ENCODE measurements at places on chromosomes 5 and 9.

DNA sequence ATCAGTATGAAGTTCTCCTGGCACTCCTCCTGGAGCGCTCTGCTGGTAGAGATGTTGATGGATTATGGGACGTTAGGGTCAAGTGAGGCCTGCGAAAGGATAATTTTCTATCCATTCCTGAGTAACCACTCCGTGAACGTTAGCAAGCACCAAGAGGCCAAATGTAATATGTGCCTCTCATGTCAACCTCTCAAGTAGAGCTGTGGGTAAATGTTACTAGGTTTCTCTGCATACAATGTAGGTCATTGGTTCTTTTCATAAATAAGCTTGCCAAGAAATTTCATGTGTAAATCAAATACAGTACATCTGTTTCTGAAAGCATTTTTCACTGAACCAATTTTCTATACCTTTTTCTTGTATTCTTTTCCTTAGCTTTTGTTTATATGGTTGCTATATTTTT lies 126.3 kb downstream of the KDM4C start:
- no peak for DNase-seq

DNA sequence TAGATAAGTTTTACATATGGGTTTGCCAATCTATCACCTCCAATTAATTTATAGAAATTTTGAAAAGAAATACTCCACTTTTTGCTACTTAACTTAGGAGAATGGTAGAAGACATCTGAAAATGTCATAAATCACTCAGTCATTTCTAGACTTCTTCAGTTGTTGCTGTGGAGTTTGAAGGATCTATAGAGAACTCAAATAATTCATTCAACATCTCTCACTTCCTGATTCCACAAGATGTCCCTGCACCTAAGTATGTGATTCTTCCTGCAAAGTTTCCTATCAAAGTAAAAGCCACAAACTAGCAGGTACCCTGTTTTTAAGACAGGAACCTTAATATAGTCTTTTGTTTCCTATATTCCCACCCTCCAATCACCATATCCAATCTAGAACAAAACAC lies 297.1 kb upstream of the ATP10B start:
- no peak for DNase-seq

GRCh38 chr9:14883310-14883944 lies 26.8 kb downstream of the FREM1 start:
- no peak for DNase-seq

- no peak for DNase-seq
Observed at GRCh38 chr5:16663840-16664239, 47.0 kb upstream of the RETREG1 start.

DNA sequence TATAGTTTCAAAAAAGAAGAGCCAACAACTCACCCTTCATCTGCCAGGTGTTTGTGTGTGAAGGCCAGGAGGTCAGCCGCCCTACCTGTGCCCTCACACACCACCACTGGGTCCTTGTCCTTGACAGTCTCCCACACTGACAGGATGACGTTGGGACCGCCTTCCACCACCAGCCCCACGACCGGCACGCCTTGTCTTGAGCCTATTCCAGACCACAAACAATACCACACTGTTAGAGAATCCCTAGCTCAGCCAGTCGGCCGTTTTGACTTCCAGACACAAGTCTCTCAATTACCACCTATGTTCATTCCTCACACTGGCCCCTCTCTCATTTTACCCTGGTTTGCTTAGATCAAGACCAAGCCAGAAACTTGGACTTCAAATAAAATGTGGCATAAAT lies 66.1 kb downstream of the TRPM6 start:
- DNase-seq, result no peak

GRCh38 chr9:93304574-93305496 lies 120.9 kb downstream of the WNK2 start:
- no peak for DNase-seq

- DNase-seq, result no peak
Observed at GRCh38 chr5:72474046-72474500, 33.1 kb downstream of the ZNF366 start.

DNA sequence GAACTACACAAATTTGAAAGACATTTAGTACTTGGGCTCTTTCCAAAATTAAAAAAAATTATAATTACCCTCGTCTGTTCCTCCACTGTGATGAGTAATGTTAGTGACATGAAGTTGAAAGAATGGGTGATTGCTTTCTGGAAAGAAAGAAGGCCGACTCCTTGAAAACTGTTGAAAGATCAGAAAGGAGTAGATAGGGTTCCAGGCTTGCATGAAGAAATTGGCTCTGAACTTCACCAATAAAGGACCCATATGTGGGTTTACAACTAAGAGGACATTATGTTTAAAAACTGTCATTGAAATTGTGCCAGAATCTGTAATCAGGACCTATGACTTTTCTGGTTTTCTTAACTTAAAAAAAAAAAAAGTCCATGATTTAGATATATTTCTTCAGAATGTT lies 20.7 kb upstream of the MOCS2 start:
- no peak for DNase-seq

DNA sequence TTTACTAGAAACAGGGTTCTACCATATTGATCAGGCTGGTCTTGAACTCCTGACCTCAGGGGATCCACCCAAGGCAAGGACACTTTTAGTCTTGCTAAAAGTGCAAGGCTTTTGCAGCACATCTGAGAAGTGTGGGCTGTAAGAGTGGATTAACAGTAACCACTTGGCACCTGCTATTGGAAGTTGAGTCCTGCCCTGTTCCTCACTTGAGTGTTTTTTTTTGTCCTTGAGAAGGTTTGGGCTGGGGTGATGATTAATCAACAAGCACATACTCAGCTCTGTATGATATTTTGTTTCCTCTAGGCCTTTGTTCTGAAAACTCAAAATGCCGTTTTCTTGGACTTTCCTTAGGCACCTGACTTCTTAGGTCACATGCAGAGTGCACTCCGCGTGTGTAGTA lies 37.4 kb downstream of the SNX30 start:
- DNase-seq, result no peak

DNA sequence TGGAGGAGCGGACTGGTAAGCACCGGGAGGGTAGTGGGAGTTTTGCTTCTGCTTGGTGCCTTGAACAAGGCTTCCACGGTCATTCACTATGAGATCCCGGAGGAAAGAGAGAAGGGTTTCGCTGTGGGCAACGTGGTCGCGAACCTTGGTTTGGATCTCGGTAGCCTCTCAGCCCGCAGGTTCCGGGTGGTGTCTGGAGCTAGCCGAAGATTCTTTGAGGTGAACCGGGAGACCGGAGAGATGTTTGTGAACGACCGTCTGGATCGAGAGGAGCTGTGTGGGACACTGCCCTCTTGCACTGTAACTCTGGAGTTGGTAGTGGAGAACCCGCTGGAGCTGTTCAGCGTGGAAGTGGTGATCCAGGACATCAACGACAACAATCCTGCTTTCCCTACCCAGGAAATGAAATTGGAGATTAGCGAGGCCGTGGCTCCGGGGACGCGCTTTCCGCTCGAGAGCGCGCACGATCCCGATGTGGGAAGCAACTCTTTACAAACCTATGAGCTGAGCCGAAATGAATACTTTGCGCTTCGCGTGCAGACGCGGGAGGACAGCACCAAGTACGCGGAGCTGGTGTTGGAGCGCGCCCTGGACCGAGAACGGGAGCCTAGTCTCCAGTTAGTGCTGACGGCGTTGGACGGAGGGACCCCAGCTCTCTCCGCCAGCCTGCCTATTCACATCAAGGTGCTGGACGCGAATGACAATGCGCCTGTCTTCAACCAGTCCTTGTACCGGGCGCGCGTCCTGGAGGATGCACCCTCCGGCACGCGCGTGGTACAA lies 556 bp downstream of the PCDHGC3 start:
- no peak for DNase-seq

DNA sequence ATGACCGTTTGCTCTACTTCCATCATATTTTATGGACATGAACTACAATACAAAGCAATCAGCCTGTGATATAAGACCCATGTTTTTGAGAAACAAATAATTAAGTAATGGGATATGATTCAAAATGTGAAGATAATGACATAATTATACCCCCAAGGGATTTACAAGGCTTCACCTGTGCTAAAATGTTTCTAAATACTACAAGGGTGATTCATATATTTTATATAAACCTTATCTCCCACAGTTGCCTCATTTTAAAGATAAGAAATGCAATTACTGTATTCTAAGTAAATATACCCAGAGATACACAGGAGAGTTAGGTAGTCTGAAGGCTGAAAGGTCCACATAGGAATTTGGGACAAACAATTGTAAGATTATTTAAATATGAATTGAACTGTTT lies 662.0 kb upstream of the CHD1 start:
- DNase-seq, result no peak

DNA sequence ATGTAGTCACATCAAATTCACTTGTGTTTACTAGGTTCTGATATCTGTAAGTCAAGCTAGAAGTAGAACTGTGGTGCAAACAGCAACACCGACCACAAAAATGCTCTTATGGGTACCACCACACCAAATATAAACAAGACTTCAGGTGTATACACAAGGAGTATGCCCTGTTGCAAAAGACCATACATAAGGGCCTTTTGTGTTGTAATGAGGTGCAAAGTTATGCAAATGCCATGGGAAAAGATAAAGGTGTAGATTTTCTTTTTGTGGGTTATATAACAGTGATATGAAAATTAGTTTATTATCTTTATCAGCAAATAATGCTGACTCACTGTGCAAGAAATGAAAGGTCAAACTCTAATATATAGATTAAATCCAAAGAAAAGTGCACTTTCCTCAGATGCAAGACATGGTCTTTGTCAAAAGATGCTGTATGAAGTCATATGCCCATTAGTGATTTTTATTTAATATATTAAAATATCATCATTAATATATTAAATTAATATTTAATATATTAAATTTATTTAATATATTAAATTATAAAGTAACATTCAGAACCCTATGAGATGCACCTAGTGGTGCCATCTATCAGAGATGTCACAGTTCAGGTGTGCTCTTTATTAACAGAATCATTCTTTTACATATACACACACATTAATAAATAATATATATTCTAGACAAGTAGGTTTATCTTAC lies 26.7 kb upstream of the ALDH1A1 start:
- no peak for DNase-seq

- no peak for DNase-seq
Observed at GRCh38 chr9:94511134-94511954, 43.5 kb upstream of the PCAT7 start.

DNA sequence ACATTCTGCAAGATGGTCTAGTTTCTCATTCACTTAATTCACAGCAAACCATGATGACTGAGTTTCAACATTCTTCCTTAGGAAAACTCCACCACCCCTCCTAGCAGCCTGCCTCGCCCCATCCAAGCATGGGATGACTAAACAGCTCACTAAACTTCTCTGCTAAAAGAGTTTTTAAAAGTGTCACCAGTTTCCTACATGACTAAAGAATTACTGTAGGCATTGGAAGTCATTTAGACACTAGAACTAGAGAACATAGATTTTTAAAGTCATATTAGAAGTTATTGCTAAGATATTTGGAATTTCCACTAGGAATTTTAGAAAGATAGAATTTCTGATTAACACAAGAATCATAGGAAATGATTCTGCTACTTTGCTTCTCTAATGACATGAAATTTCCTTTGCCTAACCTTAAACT lies 5.5 kb upstream of the ESM1 start:
- no peak for DNase-seq

DNA sequence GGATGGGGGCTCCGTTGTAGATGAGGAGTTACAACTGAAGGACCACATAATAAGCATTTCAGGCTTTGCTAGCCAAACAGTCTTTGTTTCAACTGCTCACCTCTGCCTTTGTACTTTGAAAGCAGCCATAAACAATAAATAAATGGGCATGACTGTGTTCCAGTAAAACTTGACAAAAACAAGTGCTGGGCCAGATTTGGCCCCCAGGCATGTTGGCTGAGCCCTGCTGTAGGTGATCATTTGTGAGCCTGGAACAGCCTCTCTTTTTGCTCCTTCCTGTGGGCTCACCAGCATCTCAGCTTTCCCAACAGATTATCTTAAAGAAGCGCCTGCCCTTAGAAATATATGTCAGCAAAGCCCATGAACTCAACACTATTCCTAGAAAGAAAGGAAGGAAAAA lies 149.4 kb downstream of the GOLPH3 start:
- no peak for DNase-seq

GRCh38 chr5:173676375-173676774 lies 59.9 kb upstream of the BOD1 start:
- no peak for DNase-seq

GRCh38 chr5:180689775-180690174 lies 40.4 kb upstream of the FLT4 start:
- DNase-seq, result no peak

DNA sequence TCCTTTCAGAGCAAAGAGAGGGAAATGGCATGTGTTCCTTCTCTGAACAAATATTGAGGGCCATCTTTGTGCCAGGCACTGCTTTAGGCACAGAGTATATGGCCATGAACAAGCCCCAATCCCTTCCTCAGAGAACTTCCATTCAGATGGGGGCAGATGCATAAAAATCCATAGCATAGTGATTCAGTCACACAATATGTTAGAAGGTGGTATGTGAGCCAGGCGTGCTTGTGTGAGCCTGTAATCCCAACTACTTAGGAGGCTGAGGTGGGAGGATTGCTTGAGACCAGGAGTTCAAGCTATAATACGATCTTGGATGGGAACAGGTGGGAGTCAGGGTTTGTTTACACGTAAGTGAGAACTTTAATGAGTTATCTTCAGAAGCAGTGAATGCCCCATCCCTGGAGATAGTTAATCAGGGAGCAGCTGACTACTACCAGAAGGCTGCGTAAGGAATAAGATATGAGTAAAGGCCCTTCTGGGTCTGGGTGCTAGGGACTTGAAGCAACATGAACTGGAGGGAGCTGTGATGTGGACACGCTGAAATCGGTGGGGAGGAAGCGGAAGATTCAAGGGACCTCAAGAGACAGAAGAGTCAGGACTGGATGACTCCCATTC lies 27.1 kb downstream of the NANS start:
- DNase-seq, result no peak

DNA sequence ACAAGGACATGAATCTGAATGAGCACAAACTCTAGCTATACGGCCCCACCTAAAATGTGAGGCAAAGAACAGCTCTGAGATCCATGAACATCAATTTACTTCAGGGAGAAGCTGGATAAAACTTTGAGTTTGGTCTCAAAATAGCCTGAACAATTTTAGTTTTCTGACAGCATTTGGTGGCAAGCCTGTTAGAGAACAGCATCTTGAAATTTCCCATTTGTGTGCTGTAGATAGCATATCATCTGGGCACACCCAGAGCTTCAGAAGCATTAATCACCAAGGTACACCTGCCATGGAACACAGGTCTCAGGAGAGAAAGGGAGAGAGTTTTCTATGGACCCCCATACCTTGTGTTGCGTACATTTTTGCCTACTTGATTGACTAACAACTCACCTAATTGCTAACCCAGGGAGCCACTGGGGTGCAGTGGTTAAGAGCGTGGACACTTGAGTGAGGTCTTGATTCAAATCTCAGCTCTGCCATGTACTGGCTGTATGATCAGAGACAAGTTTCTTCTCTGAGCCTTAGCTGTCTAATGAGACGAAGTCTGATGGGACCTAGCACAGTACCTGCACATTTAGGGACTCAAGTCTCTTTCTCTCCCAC lies 264.9 kb downstream of the PIK3R1 start:
- DNase-seq, result no peak

DNA sequence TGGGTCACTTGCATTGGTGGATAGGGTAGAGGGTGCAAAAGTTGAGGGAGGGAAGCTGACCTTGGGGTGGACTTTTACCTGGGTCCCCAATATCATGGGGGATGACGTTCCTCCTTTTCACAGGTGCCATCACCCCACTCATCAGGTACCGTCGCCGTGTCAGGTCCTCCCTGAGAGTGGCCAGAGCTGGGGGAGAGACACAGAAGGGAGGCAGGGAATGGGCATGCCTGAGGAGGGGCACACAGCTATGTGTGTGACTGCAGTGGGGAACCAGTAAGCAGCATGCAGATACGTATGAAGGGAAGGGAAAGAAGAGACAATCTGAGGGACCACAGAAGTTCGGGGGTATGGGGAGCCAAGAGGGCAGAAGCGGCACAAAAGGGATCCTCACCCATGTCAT lies 6.5 kb downstream of the CREB3 start:
- DNase-seq, result no peak
